ENCODE measurements at places on chromosomes 7 and 10.

DNA sequence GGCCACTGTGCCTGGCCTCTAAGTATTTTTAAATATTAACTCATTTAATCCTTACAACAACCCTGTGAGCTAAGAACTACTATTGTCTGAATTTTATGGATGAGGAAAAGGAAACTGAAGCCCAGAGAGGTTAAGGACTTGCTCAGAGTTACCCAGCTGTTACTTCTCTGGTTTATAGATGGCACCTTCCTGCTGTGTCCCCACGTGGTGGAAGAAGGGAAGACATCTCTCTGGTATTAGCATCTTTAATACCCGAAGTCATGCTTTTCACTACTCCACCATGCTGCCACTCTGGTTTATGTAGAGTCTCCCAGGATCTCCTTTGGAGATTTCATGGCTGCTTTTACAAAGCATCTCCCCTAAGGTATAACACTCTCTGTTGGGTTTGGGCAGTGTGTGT, 105.5 kb upstream of the MKLN1 start:
- no peak for DNase-seq

DNA sequence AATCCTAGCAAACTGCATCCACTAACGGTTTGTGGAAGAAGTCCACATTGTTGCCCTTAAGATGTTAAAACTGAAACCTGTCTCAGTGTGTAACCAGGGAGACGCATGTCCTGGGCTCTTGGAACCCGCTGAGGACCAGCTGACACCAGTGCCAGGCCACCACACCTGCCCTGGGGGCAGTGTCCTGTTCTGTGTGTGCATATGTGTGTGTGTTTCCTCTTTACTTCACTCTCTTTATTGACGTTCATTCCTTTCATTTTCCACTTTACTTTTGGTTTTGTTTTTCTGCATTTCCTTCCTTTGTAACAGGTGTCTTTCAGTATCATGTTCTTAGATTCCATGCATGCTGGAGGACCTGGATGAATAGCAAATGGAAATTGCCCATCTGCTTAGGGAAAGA, 83.8 kb downstream of the TEX36 start:
- no peak for DNase-seq

- no peak for DNase-seq
Observed at GRCh38 chr7:155810770-155811559, 1.3 kb downstream of the SHH start.

DNA sequence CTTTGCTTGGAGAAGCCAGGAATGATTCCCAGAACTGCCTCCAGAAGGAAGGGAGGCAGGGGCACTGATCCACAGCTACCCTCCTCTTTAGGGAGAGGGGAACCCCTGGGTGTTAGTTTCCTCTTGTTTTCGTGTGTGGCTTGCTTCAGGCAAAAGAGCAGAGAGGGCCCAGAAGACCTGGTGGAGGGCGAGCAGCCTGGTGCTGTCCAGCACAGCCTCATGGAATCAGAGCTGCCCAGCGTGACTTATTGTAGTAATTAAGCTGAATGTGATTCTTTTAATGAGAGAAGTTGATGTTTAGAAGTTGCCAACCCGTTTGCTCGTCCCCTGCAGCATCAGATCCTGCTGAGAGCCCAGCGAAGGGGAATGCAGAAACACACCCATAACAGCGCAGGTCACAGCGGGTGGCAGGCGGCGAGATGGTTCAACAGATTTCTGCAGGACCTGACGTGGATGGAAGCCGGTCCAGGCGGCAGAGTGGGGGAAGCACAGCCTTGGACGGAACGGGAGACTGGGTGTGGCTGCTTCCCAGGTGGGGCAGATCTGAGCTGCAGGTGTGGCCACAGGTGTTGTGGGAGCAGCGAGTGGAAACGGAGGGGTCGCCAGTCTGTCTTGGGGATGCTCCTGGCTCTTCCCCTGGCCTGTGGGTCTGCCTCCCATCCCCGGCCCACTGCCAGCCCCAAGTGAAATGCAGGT, 53.7 kb upstream of the SHH start:
- DNase-seq, result no peak

GRCh38 chr7:20561466-20561865, 54.0 kb upstream of the ABCB5 start:
- no peak for DNase-seq

DNA sequence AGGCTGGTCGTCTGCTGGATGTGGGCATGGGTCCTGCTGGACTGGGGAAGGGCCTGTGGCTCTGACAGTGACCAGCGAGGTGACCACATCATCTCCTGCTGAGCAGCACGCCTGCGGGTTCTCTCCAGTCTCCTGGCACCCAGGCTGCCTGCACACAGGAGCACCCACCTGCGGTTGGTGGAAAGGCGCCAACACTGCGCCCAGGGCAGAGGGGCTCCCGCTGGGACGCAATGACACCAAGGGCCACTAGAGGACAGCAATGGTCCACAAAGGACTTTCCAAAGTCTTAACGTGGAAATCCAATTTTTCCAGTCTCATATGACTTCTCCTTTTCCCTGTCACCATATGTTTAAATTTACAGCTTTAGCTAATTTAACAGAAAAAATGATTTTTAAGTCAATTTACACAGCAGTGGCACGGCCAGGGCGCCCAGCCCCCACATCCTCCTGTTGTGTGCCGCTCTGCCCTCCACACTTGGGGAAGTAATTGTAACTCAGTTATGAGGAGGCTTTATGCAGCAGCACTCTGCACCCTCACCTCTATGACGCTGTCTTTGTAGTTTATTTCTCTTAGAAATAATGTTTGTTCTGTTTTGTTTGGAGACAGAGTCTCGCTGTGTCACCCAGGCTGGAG, 38.1 kb downstream of the CFAP46 start:
- no peak for DNase-seq

GRCh38 chr7:101127460-101128039, 646 bp downstream of the SERPINE1 start:
- no peak for DNase-seq

GRCh38 chr10:49761789-49762565, at the start of gene OGDHL:
OGDHL (minus strand) TSS chr10:49762323; CDS start chr10:49758592, 3,731 bp downstream.
- DNase-seq, result peak; percentile 27

DNA sequence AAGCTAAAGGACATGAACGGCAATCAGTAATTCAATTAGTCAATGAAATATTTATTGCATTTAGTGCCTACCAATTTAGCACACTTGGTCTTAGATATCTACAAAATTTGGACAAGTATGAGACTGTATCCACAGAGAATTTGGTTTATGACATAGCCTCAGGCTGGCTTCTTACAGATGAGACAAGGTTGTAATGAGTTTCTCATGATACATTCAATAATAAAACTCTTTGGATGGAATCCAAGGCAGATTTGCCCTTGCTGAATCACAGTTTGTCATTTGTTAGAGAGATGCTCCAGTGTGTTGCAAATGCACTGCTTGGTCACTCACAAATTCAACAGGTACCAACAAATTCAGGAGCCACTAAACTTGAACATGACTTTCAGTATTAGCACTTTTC, 162.5 kb downstream of the GPR37 start:
- DNase-seq, result peak; percentile 24

DNA sequence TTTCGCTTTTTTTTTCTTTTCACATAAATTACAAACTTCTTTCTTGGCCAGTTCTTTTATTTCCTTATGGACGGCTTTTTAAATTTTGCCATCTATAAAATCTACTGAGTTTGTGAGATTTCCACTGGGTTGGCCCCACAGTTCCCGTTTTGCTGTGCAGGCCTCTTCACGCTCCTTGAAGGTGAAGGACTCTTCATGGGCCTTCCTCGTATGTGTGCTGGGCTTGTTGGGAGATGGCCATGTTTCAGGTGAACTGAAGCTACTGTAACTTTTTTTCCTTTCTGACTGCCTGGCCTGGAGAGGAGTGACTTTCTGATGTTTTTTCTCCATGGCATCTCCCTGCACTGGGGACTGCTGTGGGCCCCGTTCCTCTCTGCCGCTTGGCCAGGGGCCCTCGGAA, 262.4 kb downstream of the COBL start:
- DNase-seq, result no peak

DNA sequence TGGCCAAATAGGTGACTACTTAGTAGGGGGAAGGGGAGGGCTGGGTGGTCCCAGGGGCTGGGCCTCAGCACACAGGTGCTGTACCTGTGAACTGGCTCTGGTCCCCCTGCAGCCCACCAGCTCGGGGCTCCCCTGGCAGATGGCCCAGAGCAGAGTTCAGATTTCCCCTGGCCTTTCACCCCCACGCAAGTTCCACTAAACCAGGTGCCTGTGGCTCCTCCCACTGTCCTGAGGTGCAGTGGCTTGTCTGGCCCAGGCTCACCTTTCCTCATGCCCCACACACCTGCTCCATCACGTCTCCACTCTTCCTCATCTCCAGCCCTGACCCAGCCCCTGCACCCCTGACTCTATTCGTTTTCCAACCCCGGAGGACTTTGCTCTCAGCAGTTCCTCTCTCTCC, 47.3 kb upstream of the OPALIN start:
- DNase-seq, result no peak

GRCh38 chr10:30645340-30645827, 15.8 kb upstream of the LYZL2 start:
- no peak for DNase-seq

DNA sequence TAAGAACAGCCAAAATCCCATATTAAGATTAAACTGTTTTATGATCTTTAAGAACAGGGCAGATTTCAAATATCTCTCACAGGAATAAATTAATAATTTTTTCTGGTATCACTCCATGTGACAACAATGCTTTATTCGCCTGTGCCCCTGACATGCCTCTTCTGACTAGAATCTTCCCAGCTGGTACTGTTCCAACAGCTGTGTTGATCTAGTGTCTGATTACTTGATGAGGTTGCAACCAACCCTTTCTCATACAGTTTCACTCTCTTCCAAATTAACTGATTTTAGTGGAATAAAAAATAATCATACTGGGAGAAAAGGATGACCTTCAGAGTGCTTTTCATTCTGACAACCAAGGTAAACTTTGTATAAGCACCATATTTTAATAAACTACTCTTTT, 151.9 kb downstream of the CHRM2 start:
- no peak for DNase-seq

DNA sequence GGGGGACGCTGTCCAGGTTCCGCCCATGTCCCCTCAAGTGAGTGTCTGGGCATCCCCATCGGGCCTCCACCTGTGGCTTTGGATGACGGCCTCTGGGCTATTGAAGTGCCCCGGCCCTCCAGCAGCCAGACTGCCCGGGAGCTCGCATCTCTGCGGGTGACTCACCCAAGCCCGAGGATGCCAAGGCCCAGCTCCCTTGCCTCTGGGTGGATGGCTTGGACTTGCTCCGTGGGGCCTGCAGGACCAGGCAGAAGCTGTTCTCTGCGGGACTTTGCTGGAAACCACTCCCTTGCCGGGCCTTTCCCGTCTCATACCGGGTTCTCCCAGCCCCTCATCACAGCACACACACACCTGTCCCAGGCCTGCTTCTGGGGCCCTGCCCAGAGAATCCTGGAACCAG, 22.4 kb downstream of the DPYSL4 start:
- no peak for DNase-seq

GRCh38 chr10:84262190-84262956, 17.5 kb downstream of the RGR start:
- no peak for DNase-seq

DNA sequence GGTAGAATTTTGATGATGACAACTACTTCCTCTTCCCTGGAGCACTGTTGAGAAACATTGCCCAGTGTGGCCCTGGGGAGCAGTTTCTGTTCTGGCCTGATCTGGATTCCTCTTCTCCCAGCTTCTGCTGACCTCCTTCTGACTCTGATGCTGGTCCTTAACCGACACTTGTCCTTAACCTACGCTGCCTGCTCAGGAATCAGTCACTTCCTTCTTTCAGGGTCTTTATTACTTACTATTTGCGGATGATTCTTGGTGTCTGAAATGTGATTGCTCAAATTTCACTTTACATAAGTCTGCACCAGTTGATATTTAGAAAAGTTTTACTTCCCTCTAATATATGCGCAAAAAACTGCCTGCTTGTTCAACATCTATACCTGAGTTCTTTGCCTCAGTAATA, 164.1 kb downstream of the PTEN start:
- DNase-seq, result no peak

DNA sequence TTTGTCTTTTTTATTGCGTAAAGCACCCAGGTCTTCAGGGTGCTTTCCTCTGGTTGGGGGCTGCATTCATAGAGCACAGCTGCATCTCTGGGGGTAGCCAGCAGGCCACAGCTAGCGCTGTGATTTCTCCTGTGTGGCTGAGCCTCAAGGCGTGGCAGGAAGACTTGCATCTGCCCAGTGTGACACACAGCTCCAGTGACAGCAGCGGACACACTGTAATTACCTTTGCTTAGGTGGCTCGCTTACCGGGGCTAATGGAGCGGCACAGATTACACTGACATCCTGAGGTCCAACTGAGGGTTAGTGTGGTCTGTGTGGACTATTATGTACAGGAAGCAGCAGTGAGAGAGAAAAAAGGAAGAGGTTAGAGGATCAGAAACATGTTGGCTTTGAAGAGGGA, 27.1 kb downstream of the ABCB4 start:
- DNase-seq, result no peak

DNA sequence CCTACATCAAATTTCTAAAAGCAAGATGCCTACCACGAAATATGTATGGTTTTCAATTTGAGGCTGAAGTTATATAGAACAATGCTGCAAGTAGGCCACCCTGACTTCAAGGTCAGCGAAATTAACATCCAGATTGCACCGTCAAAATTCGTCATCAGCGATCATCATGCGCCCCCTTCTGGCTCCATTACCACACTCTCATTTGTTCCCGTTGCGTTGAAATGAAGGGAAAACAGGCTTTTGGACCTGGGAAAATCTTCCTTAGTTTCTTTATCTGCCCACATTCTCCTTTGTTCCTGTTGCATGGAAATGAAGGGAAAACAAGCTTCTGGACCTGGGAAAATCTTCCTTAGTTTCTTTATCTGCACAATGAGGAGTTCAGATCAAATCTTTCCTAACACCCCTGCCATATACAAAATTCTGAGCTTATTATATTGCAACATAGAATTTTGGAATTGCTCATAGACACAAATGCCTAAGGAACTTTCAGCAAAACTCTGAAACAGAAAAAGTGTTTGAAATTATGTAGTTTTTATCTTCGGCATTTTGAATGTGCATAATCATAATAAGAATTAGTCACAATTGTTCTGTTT, 98.2 kb upstream of the PRKCQ start:
- DNase-seq, result no peak

DNA sequence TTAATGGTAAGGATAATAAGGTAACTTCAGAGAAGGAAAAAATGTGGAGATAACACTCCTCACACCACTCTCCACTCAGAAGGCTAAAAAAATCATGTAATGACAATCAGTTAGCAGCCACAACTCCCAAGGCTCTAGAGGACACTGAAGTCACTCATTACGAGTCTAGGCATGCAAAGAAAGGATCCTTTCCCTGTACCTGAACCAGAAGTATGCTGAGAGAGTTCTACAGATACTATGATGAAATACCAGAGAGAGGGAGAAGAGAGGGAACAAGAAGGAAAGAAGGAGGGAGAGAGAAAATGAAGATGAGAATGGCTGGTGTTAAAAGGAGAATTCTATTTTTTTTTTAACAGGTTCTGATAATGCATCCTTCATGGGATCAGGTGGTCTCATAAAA, 224.3 kb upstream of the PLXNA4 start:
- DNase-seq, result no peak

DNA sequence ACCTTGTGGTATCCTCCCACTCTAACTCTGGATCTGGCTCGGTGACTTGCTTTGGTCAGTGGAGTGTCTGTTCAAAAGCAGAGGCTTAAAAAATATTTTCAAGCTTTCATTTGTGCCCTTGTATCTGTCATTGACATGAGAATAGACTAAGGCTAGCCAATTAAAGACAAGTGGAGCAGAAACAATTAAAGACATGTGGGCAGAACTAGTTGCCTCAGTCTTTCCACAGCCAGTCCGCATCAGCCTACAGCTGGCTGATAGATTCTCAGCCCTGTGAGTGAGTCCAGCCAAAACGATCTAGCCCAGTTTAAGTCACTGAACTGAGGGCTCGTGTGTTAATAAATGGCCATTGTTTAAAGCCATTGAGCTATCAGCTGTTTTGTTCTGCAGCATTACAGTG, 185.2 kb upstream of the DGKB start:
- no peak for DNase-seq
